CD4-positive, alpha-beta T cell treated with Interleukin-17A for 1 hour (primary cell): ENCODE measurements at places on chromosomes 2 and 18.

GRCh38 chr2:196390243-196391148, 219.1 kb upstream of the STK17B start:
- DNase-seq: no peak

GRCh38 chr2:65737452-65738011, 305.1 kb upstream of the SPRED2 start:
- DNase-seq: no peak

DNA sequence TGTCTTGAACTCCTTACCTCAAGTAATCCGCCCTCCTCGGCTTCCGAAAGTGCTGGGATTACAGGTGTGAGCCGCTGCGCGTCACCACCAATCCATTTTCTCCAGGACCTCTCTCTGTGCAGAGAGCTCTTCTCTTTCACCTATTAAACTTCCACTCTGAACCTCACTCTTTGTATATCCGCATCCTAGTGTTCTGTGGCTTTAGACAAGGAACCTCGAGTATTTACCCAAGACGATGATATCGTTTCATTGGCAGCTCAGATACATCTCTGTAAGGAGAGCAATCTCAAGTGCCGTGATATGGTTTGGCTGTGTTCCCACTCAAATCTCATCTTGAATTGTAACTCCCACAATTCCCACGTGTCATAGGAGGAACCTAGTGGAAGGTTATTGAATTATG, 15.1 kb upstream of the WDR33 start:
- DNase-seq: no peak

DNA sequence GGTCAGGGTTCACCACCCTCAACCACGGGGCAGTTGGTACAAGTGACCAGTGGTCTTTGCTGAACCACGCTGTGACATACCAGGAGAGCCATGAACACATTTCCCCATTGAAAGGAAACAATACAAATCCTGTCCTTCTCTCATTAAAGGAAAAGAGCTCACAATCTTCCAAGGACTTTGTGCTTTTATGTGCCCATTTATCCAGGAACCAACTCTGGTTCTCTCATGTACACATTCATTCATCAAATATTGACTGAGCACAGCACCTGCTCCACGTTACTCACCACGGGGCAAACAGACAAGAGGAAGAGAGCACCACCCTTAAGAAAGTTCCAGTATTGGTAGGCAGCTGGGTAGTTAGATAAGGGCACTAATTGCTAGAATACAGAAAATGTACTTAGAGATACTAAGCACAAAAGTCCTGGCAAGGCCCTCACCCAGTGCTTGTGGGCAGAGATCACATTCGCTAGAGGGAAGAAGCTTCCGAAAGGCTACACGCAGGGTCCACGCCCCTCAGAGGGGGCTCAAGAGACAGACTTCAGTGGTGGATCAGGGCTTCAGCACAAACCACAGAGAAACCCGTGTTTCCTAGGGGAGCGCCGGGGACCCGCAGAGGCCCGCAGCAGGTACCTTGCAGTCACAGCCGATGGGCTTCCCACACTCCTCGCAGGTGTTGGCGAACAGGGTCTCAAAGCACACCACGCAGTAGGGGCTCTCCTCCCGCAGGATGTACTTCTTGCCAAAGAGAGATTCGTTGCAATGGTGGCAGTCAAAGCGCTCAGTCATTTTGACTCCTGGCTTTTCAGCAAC, 12.9 kb downstream of the FHL2 start:
- DNase-seq: no peak

GRCh38 chr2:227238238-227239237, 74.1 kb downstream of the COL4A3 start:
- peak; percentile 56 for DNase-seq

DNA sequence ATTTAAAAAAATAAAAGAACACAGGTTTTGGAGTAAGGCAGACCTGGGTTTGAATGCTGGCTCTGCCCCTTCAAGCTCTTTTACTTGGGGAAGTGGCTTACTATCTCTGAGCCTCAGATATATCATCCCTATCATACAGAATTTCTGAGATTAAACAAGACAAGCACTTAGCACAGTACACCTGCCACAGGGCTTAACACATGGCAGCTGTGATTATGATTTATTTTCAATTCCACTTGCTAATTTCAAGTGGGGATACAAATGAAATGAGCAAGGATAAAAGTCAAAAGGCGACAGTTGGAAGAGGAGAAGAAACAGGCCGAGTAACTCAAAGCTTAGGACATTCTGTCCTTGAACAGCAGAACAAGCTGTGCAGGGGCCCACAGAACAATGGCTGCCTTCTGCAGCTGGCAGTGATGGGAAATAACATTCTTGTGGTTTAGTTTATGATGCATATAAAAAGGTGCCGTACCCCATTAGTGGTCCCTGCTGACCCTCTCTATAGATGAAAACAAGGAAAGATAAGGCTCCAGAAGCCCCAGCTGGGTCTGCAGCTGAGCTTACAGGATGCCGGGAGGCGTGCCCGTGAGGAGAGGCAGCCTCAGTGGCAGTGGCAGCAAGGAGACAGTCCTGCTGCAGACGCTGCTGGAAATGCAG, 45.3 kb downstream of the KIF3C start:
- no peak for DNase-seq
